Activated CD8-positive, alpha-beta memory T cell treated with anti-CD3 and anti-CD28 coated beads for 4 hours (primary cell): ENCODE measurements at places on chromosomes 11 and 22.

DNA sequence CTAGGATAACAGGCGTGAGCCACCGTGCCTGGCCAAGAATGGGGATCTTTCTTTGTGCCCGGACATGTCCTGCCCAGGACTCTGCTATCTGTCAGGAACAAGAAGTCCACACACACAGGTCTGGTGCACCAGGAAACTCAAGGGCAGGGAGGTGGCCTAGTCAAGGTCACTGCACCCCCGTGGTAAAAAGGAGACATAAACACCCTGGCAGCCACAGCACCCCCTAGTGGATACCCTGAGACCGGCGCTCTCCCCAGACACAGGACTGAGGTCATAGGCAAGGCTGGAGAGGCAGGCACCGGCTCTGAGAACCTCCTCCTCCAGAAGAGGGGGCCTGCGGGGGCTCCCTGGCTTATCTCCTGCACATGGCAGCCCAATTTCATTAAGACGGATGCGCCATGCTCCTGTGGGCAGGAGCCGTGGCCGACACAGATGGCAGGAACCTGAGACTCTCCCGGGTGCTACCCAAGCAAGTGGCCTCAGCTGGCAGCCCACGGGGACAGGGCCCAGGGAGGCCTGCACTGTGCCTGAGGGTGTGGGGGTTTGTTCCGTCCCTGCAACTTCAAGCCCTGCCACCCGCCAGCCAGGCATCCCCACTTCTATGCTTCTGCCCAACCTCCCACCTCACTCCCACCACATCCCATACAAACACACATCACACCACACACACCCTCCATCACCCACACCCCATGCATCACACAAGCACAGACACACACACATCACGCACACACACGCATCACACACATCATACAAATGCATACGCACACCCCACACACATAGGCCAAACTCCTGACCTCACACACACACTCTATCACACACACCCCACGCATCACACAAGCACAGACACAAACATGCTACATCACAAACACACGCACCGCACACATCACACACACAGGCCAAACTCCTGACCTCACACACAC, 19.6 kb downstream of the MACROD1 start:
- no peak for DNase-seq

DNA sequence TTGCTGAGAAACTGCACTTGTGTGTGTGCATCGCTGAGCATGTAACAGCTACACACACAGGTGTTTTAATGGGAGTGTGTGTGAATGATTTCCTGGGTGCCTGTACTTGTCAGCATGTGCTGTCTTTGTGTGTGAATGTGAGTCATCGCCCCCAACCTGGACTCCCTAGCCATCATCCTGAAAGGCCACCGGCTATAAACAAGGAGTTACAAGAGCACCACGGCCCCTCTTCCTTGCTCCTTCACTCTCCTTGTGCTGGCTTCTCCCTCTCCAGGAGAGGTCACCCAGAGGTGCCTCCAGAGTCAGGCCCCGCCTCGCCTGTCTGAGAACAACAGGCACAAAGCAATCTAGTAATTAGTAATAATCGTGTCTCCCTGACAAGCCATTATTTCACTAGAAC, 419.2 kb downstream of the BUD13 start:
- DNase-seq = no peak

- no peak for DNase-seq
Observed at GRCh38 chr11:72784662-72785061, 9.2 kb downstream of the STARD10 start.

GRCh38 chr22:33726294-33726734, 194.0 kb downstream of the LARGE1 start:
- no peak for DNase-seq

DNA sequence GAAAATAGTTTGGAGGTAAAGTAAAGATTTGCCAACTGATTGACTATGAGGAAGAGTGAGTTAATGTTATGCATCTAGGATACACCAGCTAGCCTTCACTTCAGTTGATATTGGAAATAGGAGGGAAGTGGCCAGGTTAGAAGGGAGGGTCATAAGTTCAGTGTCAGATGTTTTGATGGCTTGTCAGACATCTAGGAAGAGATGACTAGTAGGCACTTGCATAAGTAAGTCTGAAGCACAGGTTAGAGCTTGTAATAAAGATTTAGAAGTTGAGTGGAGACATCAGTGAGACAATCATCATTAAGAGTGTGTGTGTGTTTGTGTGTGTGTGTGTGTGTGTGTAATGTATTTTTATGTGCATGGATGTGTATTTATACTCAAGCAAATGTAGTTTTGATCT, 146.1 kb downstream of the OR4C45 start:
- no peak for DNase-seq
